ENCODE measurements at places on chromosomes 3 and 15.

- DNase-seq = no peak
Measured at GRCh38 chr3:149678351-149678950, 20.6 kb upstream of the WWTR1 start.

- DNase-seq = peak; percentile 42
Measured at GRCh38 chr3:139111392-139112229, 66.9 kb upstream of the PRR23C start.

DNA sequence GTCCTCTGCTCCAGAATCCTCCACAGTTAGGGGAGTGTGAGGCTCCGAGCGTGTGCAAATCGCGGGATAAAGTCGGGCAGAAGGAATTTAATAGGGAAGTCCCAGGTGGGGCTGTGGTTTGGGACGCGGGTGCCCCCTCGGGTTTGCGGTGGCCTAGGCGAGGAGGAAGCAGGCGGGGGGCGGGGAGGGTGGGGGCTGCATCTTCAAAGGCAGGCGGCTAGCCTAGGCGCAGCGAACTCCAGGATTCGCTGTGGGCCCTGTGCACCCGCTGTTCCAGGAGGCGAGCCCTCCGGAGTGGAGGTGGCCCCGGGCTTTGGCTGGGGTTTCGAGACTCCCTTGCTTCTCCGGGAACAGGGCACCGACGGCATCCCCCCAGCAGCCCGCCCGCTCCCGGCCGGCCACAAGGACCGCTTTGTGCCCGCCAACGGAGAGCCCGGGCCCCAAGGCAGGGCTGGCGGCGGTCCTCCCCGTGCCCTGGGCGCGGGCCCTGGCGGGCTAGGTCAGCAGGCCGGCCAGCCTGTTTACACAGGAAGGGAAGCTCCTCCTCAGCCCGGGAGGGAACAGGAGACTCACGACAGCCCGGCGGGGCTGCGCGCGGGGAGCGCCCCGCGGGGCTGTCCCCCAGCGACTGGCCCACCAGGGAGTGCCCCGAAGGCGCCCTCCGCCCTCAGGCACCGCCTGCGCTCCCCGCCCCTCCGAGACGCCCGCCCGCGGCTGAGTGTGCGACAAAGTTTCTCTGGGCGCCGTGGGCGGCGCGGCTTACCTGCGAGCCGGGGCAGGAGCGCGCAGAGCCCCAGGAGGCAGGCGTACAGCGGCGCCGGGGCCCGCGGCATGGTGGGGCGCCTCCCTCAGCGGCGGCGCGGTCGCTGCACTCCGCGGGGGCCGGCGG, 753 bp downstream of the ITGB5 start:
- DNase-seq = peak; percentile 7

DNA sequence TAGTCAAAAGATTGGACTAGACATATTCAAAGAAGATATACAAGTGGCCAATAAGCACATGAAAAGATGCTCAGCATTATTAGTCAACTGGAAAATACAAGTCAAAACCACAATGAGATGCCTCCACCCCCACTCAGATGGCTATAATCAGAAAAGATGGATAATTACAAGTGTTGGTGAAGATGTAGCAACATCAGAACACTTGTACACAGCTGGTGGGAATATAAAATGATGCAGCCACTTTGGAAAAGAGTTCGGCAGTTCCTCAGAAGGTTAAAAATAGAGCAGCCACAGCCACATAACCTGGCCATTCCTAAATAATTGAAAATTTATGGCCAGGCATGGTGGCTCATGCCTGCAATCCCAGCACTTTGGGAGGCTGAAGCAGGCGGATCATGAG, 38.4 kb downstream of the HEG1 start:
- no peak for DNase-seq

- no peak for DNase-seq
Measured at GRCh38 chr3:12695112-12695511, 31.2 kb upstream of the RAF1 start.

GRCh38 chr15:36371509-36371908, 207.9 kb upstream of the CDIN1 start:
- DNase-seq = no peak
